T47D (cell line): ENCODE measurements at places on chromosomes 11 and 22.

DNA sequence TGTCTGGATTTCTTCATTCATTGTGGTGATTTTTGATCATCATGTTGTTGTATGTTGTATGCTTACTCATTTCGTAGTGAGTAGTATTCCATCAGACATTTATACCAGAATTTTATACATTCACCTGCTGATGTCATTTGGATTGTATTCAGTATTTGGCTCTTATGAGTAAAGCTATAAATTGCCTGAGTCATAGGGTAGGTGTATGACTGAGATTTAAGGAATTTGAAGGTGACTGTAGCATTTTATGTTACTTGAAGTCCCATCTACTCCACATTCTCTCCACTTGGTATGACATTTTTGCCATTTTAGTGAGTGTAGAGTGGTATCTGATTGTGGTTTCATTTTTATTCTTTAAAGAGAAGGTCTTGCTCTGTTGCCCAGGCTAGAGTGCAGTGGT is 548.2 kb downstream of the TBC1D22A start:
- no peak for DNase-seq

DNA sequence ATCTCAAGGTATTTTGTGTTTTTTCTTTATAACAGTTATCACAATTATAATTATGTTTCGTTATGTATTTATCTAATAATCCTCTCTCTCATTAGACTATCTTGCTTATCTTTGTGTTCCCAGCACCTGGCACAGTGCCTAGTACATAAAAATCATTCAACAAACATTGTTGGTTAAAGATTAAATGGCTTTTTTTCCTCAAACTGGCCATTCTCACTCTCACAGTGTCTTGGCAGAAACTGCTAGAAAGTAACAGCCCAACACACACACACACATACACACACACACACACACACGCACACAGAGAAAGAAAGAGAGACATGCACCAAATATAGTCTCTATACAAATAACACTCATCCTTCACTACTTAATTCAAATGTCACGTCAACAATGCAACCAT is 36.8 kb downstream of the OR10A6 start:
- no peak for DNase-seq

GRCh38 chr11:20015101-20015500 is 145.2 kb downstream of the DBX1 start:
- DNase-seq: no peak

DNA sequence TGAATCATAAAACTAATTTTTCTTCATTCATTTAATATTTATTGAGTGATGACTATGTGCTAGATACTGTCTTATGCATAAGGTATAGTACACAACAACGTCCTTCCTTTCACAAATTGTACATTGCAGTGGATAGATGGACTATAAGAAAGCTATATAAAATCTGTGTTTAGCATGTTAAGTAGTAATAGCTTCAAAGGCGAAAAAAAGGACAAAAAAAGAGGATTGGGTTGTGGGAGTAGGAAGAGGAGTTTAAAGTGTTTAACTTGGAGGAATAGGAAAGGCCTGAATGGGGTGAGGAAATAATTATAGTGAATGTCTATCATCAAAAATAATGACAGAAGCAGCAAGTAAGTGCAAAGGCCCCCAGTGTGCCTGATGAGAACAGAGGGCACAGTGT is 565.4 kb upstream of the LUZP2 start:
- DNase-seq: no peak

- no peak for DNase-seq
Measured at GRCh38 chr22:23708270-23708669, 17.5 kb downstream of the RGL4 start.

DNA sequence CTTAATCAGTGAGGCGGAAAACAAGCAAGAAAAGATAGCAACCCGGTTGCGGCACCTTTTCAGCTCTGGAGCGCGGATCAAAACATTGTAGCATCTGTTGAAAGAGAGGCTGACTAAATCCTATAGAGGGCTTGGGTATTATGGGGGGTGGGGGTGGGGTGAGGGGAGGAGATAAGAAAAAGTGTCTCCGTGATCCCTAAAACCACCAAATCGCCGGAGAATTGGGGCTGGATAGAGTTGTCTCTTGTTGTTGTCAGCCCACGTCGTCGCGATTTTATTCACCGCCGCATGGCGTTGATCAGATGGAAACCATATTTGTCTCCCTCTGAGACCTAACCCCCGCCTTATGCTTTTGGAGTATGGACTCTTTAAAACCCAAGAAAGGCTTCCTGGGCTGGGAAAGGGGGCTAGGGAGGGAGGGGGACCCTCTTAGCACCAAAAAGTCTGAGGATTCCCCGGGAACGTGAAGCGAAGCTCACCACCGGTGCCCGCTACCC is 13.0 kb downstream of the PAX6 start:
- no peak for DNase-seq

DNA sequence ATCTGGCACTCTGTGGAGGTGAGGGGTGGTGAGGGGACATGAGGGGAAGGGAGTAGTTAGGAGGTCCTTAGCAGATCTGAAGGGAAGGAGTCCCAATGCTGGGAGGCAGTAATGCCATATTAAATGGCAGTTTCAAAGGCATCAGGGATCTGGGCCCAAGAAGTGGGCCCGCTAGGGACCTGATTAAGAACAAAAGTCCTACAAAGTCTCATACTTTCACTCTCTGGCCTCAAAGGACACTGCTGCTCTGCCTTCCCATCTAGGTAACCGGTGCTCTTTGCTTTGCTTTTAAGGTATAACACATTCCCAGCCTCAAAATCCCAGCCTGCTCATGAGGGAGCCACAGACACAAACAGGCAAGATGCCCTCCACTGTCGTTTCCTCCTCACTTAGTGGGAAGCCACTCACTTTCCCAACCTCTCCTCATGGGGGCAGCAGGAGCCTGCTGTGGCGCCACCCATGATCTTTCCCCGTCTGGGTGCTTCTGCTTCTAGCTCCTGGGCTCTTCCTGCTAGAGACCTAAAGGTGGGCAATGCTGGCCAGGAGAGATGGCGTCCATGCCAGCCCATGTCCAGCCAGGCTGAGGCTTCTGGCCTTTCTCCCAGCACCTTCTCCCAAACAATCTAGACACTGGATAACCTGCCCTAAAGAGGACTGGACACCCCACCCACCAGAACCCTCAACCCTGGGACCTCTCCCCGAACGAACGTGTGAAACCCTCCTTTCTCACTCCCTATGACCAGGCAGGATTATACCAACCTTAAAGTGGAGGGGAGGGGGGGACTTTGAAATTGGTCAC is 68.3 kb downstream of the PLEKHA7 start:
- DNase-seq: peak; percentile 25

DNA sequence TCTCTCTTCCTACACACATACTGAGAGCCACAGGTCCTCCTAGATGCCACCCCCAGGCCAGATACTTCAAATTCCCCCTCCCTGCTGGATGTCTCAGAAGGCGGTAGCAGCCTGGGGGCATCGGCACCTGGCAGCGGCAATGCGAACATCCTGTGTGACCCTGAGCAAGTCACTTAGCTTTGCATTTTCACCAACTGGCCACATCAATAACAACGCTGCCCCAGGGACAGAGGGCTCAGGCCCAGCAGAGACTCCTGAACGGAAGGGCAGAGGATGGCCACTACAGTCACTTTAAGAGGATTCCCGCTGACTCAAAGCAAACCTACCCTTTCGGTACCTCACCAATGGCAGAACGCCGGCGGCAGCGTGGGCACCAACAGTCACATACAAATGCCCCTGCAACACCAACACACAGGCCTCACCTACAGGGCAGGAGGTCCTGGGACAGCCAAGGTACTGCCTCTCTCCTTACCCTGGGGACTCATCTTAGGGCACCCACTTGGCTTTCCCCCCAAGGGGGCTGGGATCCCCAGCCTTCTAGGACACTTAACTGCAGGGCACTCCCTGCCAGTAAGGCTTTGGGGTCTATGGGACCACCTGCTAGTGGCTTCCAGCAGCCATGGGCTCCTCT is 1.6 kb downstream of the LMO1 start:
- DNase-seq: no peak

- no peak for DNase-seq
Measured at GRCh38 chr11:110289472-110289871, 6.9 kb downstream of the RDX start.

- DNase-seq: no peak
Measured at GRCh38 chr11:69944146-69944795, 125.1 kb upstream of the FGF3 start.

- no peak for DNase-seq
Measured at GRCh38 chr11:43648888-43649287, 31.6 kb upstream of the HSD17B12 start.

GRCh38 chr11:119481021-119481666 is 58.2 kb upstream of the THY1 start:
- peak; percentile 95 for DNase-seq

DNA sequence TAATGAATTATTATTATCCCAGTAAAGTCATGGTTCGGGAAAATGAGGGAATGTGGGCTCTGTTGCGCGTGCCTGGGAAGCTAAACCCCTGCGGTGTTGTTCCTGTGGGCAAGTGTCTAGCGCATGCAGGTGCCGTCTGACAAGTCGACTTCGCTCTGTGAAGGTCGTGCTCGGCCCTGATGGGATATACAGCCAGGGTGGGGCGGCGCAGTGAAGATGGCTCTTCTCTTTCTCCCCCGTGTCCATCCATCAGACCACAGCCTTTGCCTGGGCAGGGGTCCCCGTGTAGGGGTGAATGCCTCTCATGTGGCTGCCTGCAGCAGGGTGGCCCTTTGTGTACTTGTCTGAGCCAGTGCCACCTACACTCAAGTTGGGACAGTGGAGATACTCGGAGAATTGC is 12.8 kb upstream of the TRMU start:
- DNase-seq: no peak

- DNase-seq: no peak
Measured at GRCh38 chr11:8224711-8225110, 39.0 kb downstream of the LMO1 start.

GRCh38 chr11:81941998-81942397 is 791.7 kb downstream of the FAM181B start:
- DNase-seq: no peak

DNA sequence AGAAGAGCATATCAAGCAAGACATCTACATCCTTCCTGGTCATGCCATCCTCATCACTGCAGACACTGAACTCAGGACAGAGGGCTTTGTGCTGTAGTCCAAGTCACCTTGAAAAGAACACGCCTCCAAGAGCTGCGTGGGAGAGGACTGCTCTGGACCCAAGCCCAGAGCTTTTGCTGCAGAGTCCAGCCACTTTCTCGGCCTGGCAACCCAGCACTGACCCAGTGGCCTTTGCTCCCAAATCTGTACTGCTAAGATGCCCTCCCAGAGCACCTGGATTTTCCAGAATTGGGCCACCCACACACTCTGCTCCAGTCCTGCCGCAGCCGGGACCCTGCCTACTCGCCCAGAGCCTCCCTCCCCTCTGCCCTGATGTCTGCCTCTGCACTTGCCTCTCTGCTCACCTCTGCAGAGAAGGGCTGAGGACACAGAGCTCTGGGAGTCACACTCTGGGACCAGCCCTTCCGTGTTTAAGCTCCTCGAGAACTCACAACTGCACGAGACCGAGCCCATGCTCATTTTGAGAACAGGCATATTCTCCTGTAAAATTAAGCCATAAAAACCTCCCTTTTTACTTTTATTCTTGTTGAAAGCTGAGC is 83.8 kb upstream of the CSNK2A3 start:
- no peak for DNase-seq

GRCh38 chr11:115985896-115986295 is 481.7 kb upstream of the CADM1 start:
- DNase-seq: no peak

- DNase-seq: no peak
Measured at GRCh38 chr11:77968337-77968736, 26.1 kb downstream of the INTS4 start.

GRCh38 chr11:73750228-73750627 is 10.6 kb downstream of the RAB6A start:
- no peak for DNase-seq

DNA sequence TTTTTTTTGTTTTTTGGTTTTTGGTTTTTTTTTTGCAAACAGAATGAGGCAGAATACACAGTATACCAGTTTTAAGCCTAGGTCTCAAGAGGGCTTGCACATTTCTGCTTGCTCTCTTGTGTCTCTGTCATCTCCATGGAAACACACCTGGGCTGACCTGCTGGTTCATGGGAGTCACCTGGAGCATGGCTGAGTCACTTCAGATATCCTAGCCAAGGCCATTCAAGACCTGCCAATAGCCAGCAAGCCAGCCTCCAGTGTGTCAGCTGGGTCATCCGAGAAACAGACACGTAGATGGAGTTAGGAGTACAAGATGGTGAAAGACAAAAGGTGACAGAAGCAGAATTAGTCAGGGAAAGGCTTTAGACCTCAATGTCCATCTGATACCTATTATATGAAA is 124.2 kb upstream of the SEZ6L start:
- DNase-seq: no peak

DNA sequence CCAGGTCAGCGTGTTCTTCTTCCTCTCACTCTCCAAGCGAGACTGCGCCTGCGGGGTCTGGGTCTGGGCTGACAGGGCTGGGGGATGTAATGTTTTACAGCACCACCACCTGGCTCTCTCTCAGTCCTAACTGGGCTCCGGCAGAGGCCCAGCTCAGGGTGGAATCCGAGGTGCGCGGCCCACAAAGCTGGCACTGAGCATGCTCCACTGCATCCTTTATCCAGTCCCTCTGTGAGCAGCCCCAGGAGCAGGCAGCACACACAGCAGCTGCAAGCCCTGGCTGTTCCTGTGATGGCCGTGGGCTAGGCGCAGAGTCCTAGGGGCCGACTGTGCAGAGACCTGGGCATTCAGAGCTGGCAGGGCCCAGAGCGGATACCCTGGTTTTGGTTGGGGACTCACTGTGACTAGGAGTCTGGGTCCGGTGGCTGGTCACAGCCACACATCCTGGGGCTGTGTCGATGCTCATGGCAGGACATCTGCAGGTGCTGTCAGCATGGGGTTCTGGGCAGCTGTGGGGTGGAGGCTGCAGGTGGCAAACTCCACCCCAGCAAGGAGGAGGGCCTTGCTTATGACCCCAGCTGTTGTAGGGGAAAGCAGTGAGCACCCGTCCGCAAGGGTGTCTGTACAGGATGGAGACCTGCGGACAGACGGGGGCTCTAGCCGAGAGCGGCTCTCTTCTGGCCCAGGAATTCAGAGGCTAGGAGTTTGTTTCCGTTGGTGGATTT is 4.0 kb downstream of the LRRC75B start:
- no peak for DNase-seq

- DNase-seq: no peak
Measured at GRCh38 chr22:30245985-30246813, at the start of gene LIF. LIF (minus strand) TSS chr22:30246759; CDS start chr22:30246695, 64 bp downstream.

- no peak for DNase-seq
Measured at GRCh38 chr11:5605849-5606248, 9.4 kb downstream of the TRIM6 start.

DNA sequence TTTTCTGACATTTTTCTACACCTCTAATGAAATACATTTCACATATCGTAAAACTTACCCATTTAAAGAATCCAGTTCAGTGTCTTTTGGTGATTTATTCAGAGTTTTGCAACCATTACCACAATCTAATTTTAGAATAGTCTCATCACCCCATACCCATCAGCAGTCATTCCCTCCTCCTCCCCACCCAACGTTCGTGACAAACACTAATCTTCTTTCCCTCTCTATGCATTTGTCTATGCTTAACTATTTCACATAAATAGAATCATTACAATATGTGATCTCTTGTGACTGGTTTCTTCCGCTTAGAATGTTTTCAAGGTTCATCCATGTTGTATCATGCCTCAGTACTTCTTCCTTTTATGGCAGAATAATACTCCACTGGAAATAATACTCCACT is 9.5 kb downstream of the TTC28 start:
- DNase-seq: no peak

GRCh38 chr11:112961751-112962578 is 745 bp downstream of the NCAM1 start:
- DNase-seq: no peak
